IPS DF 19.7 (cell line): ENCODE measurements at places on chromosomes 16 and 17.

- no peak for DNase-seq
Measured at GRCh38 chr16:78984324-78984723, 616.2 kb downstream of the MAF start.

DNA sequence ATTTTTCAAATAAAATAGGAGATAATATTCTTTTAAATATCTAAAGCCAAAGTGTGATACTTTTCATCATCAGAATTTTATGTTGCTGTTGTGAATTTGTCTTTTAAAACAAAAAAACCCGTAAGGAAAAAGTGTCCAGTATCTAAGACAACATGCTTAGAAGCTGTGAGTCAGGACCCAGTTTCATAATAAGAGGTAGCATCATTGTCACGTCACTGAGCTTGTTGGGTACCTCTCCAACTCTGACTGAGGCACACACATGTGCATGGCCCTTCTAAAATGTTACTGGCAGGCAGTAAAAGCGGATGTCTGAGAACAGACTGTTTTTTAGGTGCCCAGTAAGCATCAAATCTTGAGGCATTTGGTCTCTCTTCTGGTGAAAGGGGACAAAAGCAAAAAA, 2.5 kb downstream of the CIAPIN1 start:
- DNase-seq, result no peak

- DNase-seq, result no peak
Measured at GRCh38 chr17:80422981-80423380, 8.0 kb downstream of the ENDOV start.

GRCh38 chr16:84277244-84277823, 17.3 kb upstream of the WFDC1 start:
- no peak for DNase-seq

DNA sequence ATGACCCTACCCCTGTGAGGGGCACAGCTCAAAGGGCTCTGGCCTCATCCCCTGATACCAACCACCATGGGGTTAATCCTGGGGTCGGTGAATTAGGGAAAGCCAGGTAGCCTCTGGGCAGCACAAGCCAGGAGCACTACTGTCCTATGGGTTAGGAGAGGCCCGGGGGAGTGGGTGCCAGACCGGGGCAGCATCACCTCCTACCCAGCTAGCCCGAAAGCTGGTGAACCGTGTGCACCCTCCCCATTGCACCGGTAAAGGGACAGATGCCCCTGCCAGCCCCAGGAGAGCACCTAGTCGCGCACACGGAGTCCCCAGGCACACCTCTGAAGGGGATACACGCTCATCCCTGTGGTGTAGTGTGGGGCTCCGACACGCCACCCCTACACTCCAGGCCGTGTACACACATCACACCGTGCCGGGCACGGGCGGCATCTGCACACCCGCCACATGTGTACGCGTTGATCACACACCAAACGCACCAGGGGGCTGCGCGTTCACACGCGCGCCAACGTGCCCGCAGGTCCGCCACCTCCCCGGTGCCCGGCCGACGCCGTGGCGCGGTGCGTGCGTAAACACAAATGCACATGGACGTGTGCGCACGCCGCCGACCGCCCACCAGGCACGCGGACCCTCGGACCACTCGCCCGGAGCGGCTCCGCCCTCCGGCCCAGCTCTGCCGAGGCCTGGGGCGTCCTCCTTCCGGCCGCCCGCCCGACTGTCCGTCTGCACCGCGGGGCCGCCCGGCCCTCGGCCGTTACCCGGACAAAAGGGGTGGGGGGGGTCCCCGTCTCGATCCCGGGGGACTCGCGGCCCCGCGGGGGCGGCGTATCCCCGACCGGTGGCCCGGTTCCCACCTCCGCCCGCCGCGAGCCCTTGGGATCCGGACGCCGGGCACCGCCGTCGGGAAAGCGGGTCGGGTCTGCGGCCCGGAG, 785 bp downstream of the UBALD1 start:
- DNase-seq, result no peak

DNA sequence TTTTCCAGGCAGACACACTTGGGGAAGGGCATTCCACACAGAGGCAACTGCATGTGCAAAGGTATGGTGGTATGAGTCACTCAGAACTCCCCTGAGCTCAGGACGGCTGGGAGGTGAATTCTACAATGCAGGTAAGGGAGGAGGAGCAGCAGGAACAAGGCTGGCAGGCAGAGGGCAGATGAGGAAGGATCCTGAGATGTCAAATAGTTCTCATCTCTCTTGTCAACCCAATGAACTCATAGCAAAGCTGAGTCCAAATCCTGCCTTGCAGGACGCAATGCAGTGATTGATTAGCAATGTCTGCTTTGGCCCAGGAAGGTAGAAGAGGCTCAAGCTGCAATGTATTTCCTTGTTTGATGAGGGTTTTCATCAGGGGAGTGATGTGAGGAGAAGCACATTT, 243.5 kb downstream of the XYLT1 start:
- peak; percentile 42 for DNase-seq

DNA sequence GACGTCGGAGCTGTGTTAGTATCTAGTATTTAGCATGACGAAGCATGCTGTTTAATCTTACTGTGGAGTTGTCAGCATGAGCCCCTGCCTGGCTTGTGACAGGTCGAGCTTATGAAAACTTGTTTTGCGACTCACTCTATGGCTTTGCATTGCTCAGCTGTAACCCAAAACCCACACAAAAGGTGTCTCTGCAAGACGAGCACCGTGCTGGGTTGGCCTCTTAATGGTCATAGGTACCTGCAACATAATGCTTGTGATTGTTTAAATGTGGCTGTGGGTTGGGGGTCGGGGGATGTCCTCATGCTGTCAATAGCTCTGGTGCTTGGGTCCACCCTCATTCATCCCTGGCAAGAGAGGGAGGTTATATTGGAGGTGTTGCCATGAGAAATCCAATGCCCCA, 5.4 kb downstream of the NTN1 start:
- DNase-seq, result no peak

GRCh38 chr17:65987988-65988387, 203.9 kb downstream of the CEP112 start:
- DNase-seq, result peak; percentile 30

DNA sequence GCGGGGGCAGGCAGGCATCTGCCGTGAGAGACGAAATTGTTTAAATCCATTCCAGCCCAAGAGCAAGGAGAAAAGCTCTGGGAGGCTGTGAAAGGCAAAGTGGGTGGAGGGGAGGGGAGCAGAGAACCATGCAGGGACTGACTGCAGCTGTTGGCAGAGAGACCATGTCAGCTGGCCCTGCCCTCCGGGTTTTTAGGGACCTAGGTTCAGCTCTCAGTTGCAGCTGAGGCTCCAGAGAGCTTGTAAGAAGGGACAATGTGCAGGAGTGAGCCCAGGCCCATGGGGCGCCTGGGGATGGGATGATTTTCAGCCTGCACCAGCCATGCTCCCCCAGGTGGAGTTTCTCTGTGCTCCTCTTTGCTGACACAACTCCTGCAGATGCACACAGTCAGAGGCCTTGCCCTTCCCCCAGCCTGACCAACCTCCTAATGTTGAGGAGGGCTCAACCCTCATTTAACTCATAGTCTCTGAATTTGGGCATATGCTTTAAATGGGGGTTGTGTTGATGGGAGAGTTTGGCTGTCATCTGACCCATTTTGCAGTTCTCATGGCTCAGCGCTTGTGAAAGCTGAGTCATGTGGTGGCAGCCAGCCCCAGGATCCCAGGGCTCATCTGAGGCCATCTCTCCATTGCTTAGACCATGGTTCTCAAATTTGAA, 70.9 kb downstream of the PLXDC1 start:
- DNase-seq, result no peak

- no peak for DNase-seq
Measured at GRCh38 chr16:49012961-49013726, 268.5 kb downstream of the CBLN1 start.

DNA sequence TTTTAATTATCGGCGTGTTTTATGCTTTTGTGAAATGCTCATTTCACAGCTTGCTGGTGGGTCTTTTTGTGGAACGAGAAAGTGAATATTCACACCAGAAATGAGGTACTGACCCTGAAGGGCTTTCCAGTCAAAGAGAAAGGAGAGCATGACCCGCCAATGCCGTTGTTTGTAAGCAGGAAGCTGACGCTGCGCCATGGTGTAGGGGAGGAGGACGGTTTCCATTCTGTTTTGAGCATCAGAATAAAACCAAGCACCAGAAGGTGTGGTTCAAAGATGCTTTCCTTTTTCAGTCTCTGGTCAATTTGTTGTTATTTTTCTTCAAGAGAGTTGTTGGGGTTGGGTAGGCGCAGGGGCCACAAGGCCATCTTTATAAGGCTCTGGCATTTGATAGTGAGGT, 669.3 kb downstream of the WWOX start:
- no peak for DNase-seq

GRCh38 chr16:11976850-11977375, 379 bp downstream of the SNX29 start:
- DNase-seq, result no peak

- DNase-seq, result no peak
Measured at GRCh38 chr17:2214929-2215615, 88.5 kb downstream of the SMG6 start.

DNA sequence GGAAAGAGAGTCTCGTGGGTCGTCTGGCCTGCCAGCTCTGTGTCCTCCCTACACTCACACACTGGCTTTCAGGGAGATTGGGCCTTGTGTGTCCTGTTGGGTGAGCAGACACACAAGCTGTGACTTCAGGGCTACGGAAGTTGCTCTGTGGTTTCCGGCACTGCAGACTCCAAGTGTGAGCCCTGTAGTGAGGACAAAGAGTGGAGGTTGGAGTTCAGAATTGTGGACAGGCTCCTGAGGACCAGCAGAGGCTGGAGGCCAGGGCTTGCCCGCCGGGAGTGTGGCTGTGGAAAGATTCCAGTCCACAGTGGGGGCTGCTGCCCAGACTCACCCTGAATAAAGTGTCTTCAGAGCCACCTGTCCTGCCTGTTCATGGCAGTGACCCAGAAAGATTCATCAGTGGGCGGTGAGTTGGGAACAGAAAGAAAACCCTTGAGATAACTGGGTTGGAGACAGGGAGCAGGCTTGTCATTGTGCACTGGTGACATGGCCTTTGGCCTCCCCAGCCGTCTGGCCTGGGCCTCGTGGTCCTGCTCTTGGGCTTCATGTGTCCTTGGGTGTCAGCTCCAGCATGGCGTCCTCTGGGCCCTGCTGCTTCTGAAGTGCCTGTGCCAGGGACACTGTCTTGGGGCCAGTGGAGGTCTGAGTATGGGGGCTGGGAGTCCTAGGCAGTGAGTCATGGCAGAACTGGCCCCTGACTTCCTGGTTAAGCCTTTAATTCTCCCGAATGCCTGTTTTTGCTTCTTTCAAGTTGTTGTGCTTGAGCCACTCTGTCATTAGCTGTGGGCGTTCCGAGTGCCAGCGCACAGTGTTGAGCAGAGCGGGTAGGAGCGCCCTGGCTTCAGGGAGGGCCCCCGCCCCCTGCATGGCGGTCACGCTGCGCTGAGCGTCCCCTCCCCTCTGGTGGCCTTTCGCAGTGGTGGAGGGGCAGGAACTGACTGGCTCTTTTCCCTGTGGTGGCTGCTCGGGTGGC, 19.9 kb upstream of the ZNF750 start:
- no peak for DNase-seq

GRCh38 chr17:82439829-82440365, 10.7 kb downstream of the CYBC1 start:
- no peak for DNase-seq

- DNase-seq, result no peak
Measured at GRCh38 chr17:8079291-8080207, 8.0 kb downstream of the ALOX12B start.

- no peak for DNase-seq
Measured at GRCh38 chr17:27649929-27650328, 18.9 kb downstream of the LGALS9 start.

DNA sequence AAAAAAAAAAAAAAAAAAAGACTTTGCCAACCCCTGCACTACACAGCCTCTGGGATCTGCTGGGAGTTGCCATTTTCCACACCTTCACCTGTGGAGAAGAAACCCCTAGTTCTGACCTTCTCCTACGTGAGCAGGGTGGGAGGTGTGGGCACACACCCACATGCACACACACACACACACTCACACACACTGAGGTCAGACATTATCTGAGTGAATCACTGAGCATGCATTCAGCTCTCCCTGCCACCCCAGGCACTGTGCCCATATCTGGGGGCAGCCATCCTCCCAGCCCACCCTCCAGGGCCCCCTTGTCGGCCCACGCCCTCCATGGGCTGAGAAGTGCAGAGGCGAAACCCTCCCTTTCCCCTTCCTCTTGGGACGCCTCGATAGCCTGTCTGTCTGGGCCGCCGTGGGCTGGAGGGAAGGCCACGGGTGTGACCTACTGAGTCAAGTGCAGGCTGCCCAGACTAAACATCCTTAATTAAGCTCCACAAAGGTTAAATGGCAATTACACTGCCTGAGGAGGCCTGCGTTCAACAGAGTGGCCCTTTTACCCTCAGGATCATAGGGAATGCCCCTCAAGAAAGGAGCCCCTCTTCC, 143.8 kb downstream of the C16orf95 start:
- no peak for DNase-seq

GRCh38 chr17:41547378-41547841, 19.3 kb upstream of the KRT19 start:
- no peak for DNase-seq

DNA sequence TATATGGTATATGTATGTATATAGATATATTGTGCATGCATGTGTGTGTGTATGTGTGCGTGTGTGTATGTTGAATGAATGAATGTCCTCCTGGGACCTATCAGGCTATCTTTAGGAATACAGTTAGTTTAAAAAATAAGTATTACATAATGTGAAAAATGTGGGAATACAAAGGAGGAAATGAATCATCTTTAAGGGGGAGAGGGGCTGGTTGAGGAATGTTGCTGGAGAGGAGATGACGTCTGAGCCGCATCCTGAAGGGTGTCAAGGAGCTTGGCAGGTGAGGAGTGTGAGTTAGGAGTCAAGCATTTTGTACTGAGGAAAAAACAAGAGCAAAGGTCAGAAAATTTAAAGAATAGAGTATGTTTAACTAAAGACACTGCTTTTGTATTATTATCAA, 62.4 kb upstream of the NLK start:
- no peak for DNase-seq

DNA sequence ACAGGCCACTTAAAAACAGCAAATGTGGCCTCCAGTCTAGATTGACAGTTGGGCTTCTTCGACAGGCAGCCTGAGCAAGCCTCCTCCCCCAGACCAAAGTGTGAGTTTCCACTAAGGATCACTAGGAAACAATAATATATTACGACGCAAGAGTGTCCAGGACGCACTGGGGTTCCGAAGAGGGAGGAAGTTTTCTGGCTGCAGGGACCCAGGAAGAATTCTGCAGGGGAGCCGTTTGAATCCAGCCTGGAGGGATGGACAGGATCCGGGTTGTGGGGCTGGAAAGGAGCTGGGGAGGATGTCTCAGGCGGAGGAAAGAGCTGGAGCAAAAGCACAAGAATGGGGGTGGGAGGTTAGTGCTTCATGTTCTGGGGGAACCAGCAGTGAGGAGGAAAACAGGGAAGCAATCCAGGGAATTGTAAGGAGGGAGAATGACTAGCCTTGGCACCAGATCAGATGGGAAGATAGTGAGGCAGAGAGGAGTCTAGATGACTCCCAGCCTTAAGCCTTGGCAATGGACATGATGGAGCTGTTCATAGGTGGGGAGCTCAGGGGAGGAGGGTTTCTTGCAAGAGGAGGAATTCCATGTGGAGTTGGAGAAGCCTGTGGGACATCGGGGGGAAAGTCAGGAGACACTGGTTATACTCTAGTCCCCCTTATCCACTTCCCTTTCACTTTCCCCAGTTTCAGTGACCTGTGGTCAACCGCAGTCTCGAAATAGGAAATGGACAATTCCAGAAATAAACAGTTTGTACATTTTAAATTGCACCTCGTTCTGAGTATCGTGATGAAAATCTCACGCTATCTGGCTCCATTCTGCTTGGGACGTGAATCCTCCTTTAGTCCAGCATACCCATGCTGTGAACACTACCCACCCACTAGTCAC, 26.6 kb downstream of the NGFR start:
- no peak for DNase-seq
